ENCODE measurements at places on chromosomes 4 and X.
A peak's percentile ranks its signal among the peaks of the same experiment; 100 is the strongest.

DNA sequence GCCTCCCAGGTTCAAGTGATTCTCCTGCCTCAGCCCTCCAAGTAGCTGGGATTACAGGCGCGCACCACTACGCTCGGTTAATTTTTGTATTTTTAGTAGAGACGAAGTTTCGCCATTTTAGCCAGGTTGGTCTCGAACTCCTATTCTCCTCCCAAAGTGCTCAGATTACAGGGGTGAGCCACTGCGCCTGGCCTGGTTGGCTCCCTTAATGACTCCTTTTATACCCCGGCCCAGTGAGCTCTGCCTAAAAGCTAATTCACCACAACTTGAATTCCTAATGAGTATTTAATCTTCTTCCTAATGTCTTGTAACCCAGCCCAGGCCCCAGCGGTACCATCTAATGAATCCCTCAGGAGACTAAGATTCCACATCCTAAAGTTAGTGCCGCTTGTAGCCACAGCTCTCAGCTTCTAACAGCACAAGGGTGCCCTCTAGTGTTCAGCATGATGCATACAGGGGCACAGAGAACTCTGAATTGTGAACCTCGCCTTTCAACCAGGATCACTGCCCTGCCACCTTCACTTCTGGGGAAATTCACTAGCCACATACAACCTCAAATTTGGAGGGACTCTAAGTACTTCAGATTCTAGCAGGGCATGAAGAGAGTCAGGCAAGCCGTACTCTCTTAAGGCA lies 89.5 kb downstream of the OR13H1 start:
- peak; percentile 39 for DNase-seq

DNA sequence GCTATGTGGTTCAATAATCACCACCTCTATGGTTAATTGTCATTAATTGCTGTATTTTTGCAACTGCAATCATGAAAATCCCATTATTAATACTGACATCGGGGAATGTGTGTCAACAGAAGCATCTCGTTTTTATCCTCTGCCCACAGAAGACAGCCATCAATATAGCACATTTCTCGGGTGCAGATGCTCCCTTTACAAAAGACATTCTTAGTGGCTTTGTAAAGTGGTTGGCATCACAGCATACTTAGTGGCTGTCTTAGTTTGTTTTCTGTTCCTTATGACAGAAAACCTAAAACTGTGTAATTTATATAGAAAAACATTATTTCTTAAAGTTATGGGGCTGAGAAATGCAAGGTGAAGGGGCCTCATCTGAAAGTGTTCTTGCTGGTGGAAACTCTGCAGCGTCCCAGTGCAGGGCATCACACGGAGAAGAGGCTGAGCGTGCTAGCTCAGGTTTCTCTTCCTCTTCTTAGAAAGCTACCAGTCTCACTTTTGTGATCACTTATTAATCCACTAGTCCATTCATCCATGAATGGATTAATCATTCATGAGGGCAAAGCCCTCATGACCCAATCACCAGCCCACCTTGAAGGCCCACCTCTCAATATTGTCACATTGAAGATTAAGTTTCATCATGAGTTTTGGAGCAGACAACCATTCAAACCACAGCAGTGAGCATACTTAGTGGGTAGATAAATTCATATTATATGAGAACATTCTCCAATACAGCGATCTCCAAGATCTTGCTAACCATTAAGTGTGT lies 1067.7 kb upstream of the PABPC4L start:
- no peak for DNase-seq

DNA sequence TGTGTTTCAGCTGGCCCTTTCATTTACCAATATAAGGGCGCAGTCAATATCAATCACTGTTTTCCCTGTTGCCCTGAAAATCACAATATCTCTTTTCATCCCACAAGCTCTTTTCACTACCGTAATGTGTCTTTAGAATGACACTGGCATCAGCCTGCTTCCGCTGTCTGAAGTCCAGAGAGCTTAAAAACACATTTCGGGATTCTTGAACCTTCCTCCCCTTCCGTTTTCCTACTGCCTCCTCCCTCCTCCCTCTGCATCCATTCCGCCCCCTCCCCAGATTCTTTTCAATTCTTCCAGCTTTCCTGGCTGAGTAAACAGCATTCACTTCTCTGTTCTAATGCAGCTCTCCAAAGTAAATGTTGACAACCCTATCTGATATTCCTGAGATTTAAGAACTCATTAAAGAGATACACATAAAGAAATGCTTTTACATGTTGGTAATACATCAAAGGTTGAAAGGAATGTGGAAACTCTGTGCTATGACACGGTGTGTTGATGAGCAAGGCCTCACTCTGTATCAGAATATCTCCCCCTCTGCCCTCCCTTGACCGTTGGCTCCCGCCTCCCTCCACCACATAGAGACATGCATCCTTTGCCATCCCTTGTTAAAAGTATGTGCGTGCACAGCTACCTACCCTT lies 83.5 kb upstream of the SPRY1 start:
- DNase-seq, result no peak

- peak; percentile 15 for DNase-seq
These were observed 25.4 kb downstream of the SEC31A start for GRCh38 chr4:82865592-82865991.

DNA sequence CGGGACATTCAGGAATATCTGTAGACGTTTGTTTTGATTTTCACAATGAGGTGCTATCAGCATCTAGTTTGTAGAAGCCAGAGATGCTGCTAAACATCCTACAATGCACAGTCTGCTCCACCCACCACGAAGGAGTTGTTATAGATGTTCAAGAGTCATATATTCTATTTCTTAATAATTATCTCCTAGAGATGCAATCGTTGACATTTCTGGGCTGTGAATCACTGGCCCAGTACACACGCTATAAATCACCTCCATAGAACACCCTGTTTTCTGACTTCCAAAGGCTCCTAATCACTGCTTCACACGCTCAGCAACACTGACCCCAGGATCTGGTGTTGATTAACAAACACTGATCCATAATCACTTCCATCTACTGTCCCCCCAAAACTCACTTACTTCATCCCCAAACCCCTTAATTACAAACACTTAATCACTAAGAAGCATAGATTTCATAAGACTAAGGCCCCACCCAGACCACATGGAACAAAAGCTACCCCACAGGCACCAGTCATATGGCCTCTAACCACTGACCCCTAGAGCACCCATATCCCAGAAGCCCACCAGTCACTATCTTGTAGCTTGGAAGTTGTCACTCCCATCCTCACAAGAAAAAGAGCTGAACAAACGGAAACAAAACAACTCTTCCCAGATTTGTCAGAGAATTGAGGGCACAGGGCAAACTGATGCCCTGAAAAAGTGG lies 31.7 kb upstream of the ZNF41 start:
- DNase-seq, result no peak

GRCh38 chr4:155615081-155615887 lies 51.4 kb upstream of the GUCY1A1 start:
- DNase-seq, result no peak

GRCh38 chr4:113822555-113823290 lies 61.2 kb upstream of the CAMK2D start:
- no peak for DNase-seq

DNA sequence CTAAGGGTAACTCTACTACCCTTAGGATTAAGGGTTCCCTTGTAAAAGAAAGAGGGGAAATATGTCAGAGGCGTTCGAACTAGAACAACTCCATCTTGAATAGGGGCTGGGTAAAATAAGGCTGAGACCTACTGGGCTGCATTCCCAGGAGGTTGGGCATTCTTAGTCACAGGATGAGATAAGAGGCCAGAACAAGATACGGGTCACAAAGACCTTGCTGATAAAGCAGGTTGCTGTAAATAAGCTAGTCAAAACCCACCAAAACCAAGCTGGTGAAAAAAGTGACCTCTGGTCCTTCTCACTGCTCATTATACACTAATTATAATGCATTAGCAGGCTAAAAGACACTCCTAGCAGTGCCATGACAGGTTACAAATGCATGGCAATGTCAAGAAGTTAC lies 922.0 kb downstream of the DMD start:
- DNase-seq, result no peak

GRCh38 chr4:14431155-14432134 lies 570.8 kb upstream of the CPEB2 start:
- DNase-seq, result no peak

- peak; percentile 80 for DNase-seq
These were observed at the start of gene SASH3 for GRCh38 chrX:129779747-129780146. Gene SASH3, plus strand, starts transcription at chrX:129779949. Its CDS starts 149 bp downstream, at chrX:129780098.

GRCh38 chr4:113756005-113756410 lies 5.5 kb downstream of the CAMK2D start:
- no peak for DNase-seq

GRCh38 chr4:16085822-16086221 lies 2.0 kb upstream of the PROM1 start:
- no peak for DNase-seq

GRCh38 chr4:8368061-8368481 lies 72.5 kb downstream of the ACOX3 start:
- DNase-seq, result no peak

Measured in CD4-positive, alpha-beta T cell treated with Interleukin-6 at 100 ng/mL for 8 hours (primary cell).